Activated CD8-positive, alpha-beta T cell treated with anti-CD3 and anti-CD28 coated beads, Interleukin-2, amount 10 ng/mL, durations not matched to agents 7 days and 5 days (primary cell): ENCODE measurements at places on chromosomes 2 and 18.
A peak's percentile ranks its signal among the peaks of the same experiment; 100 is the strongest.

DNA sequence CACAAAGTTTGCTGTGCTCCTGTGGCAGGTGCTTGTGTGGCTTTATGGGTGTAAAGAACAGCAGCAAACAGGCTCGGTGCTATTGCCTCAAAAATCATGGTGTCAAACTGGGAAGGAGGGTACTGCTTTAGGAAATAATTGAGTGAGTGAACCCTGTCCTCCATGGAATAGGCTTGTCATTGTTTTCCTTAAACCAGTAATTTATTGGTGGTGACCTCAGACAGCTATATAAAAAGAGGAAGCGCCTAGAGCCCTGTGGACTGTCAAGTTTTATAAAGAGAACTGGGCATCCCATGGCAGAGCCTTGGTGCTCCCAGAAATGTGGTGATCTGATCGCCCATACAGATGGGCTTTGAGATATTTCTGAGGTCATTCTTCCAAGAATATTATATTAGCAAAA is 4.7 kb upstream of the CXCR4 start:
- no peak overlapping the region for H3K27ac ChIP-seq
- H3K4me1 ChIP-seq = peaks cover 69% of the 10 kb centered on the region
- H3K4me3 ChIP-seq = no peak overlapping the region
- peaks cover 3% of the 10 kb centered on the region for H3K36me3 ChIP-seq
- H3K27me3 ChIP-seq = peaks cover 10% of the 10 kb centered on the region
- DNase-seq = no peak

DNA sequence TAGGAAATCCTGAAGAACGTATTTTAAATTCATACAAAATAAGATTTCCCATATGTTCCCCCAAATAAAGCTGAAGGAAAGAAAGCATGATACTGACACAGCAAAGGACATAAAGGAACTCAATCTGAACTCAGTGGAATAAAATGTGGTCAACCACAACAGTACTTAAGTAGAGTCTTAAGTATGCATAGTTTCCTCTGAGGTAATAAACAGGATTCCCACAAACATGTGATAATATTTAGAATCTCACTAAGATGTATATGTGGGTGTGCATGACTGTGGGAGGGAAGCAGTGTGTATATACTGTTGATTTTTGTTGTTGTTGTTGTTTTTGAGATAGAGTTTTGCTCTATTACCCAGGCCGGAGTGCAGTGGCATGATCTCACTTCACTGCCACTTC is 69.3 kb downstream of the NOL10 start:
- H3K27me3 ChIP-seq = no peaks in the 10 kb centered on the region
- H3K27ac ChIP-seq = no peak overlapping the region
- H3K4me3 ChIP-seq = no peak overlapping the region
- H3K36me3 ChIP-seq = peaks cover 40% of the 10 kb centered on the region

- DNase-seq = no peak
- H3K4me3 ChIP-seq = no peak overlapping the region
- no peaks in the 10 kb centered on the region for H3K27me3 ChIP-seq
- no peaks in the 10 kb centered on the region for H3K36me3 ChIP-seq
- H3K4me1 ChIP-seq = no peaks in the 10 kb centered on the region
- no peak overlapping the region for H3K27ac ChIP-seq
Observed at GRCh38 chr2:229740279-229740678, 25.9 kb upstream of the DNER start.

DNA sequence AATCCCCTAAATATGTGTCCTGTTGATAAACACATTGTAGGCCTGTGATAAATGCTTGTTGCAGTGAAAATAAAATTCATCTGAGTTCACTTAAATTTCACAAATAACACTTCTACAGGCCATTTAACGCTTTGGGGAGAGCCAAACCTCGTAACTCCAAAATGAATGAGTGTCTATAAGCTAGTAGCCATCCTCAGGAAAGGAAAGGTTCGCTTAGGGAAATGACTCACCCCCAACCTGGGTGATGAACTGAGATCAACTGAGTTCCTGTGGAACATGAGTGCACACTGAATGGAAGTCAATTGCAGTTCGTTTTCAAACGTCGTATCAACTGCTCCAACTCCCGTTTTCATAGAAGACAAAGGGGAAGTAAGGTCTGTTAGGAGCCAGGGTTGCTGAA is 527.6 kb upstream of the ID2 start:
- H3K27me3 ChIP-seq = no peaks in the 10 kb centered on the region
- peaks cover 5% of the 10 kb centered on the region for H3K36me3 ChIP-seq
- peaks cover 25% of the 10 kb centered on the region for H3K4me1 ChIP-seq
- H3K4me3 ChIP-seq = no peak overlapping the region

DNA sequence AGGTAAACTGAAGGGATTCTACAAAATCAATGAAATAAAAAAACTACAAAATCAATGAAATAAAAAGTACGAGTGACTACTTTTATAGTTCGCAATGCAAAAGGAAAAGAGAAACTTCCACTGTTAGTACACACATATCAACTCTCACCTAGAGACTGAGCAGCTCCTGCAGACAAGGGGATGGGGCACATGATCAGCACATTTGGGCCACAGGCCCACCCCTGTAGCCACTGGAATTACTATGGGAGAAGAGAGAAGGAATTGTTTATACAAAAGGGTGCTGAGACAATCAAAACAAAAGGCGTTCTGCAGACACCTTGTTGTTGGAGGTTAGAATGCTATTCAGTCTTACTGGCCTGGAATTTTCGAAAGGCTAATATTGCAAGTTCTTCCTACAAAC is 34.7 kb upstream of the CD226 start:
- H3K36me3 ChIP-seq = peaks cover 46% of the 10 kb centered on the region
- no peak overlapping the region for H3K4me3 ChIP-seq
- peak overlapping the region; percentile 59 for H3K27ac ChIP-seq
- H3K27me3 ChIP-seq = no peaks in the 10 kb centered on the region
- peaks cover 45% of the 10 kb centered on the region for H3K4me1 ChIP-seq

- H3K27me3 ChIP-seq = peaks cover 7% of the 10 kb centered on the region
- no peak for DNase-seq
- no peak overlapping the region for H3K27ac ChIP-seq
- no peak overlapping the region for H3K4me3 ChIP-seq
- peaks cover 2% of the 10 kb centered on the region for H3K4me1 ChIP-seq
- H3K36me3 ChIP-seq = no peaks in the 10 kb centered on the region
Observed at GRCh38 chr18:46424898-46425297, 232.1 kb downstream of the LOXHD1 start.

- DNase-seq = no peak
- no peak overlapping the region for H3K27ac ChIP-seq
Observed at GRCh38 chr2:72117029-72117428, 30.6 kb downstream of the CYP26B1 start.

DNA sequence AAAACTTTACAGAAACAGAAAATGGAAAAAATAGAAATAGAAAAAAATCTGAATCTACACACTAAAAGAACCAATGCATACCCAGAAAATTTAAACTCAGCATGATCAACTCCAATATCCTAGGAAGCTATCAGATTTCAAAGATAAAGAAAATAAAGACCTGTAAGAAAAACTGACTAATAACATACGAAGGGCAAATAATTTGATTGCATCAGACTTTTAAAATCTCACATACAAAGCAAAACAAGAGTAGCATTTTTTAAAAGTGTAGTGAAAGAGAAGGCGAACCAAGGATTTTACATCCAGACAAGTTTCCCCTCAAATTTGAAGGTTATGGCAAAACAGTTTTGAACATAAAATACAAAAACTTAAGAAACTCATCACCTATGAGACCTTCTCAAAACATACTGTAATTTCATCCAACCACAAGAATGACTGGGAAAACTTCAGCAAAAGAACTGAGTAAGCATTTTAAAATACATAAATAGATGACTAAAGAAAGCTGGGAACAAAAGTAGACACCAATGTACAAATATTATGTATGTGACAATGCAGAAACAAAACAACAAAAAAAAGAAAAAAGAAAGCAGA is 54.8 kb downstream of the NBAS start:
- no peak overlapping the region for H3K4me3 ChIP-seq
- H3K27ac ChIP-seq = no peak overlapping the region
- DNase-seq = no peak
- peaks cover 37% of the 10 kb centered on the region for H3K36me3 ChIP-seq
- H3K27me3 ChIP-seq = no peaks in the 10 kb centered on the region
